ENCODE measurements at places on chromosomes 7 and 10.

- no peak for DNase-seq
These were observed 62.7 kb upstream of the ZPBP start for GRCh38 chr7:50155755-50156154.

GRCh38 chr10:89463846-89464537, 49.6 kb downstream of the IFIT5 start:
- DNase-seq: no peak

DNA sequence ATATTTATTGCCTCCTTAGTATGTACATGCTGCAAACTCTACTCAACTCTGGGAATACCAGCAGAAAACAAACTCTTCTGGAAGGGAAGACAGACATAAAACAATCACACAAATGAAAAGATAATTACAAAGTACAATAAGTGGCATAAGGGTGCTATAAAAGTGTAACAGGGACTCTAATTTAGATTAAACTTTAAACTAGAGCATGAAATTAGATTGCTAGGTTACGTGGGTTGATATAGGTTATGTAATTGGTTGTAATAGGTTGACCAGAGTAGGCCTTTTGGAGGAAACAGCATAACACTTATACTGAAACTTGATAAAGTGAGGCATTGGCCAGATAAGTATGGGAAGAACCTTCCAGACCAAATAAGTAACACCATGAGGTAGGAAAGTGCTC, 26.2 kb upstream of the DKK1 start:
- DNase-seq: no peak

DNA sequence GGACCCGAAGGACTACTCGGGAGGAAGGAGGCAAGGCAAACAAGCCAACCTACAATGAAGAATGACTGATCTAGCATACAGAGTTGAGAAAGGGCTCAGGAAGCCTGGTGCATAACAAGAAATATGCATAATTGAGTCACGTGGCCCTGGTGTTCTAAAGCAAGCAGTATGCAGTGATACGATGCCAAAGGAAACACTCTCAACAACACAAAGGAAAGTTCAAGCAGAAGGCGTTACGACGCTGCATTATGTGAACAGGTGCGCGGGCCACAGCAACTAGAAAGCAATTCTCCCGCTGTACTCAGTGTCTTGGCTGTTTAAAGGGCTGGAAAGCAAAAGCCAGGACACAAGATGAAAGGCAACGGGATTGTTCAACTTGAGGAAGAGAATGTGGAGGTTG, 100.8 kb downstream of the PRTFDC1 start:
- peak; percentile 27 for DNase-seq

DNA sequence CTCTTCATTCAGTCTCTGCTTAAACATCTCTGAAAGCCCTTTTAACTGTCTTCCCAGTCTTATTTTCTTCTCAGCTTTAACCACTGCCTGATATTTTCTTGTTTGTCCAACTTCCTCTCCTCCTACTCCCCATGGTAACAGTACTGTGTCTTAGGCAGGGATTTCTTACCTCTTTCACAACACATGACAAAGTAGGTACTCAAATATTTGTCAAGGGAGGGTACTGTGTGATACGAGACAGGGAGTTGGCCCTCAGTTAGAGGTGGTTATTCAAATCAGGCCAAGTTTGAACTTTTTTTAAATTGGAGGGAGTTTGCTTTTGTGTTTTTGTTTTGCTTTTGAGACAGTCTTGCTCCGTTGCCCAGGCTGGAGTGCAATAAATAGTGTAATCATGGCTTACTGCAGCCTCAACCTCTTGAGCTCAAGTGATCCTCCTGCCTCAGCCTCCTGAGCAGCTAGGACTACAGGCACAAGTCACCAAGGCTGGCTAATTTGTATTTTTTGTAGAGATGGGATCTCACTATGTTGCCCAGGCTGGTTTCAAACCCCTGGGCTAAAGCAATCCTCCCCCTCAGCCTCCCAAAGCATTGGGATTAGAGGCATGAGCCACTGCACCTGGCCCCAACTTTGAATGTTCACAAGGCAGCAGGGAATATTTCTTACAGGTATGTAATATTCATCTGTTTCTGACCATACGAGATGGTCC, 2.5 kb upstream of the KPNA7 start:
- DNase-seq: no peak

DNA sequence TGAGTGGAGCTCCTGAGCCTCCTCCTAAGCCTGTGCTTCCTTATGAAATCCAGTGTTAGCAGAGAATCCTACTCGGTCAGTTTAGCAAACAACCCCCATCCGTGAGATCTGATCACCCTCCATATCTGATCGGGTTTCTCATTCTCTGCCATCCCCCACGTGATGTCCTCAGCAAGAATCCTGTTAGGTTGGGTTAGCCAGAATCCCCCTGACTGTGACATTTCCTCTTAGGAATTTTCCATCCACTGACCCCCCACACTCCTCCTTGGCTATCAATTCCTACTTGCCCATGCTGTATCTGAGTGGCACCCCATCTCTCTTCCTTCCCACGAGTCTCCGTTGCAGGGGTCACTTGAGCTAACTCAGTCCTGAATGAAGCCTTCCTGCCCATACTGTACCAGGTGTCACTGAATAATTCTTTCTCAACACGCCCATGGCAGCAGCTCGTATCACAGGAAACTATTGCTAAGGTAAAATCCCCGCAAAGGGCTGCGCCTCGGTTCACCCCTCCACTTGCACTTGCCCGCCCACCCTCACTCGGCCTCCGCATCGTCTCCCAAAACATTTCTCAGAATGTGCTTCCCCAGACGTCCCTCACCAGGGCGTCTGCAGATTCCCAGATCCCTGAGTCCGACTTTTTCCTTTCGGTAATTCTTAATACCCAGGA, 44.1 kb downstream of the MYOF start:
- DNase-seq: peak; percentile 87

DNA sequence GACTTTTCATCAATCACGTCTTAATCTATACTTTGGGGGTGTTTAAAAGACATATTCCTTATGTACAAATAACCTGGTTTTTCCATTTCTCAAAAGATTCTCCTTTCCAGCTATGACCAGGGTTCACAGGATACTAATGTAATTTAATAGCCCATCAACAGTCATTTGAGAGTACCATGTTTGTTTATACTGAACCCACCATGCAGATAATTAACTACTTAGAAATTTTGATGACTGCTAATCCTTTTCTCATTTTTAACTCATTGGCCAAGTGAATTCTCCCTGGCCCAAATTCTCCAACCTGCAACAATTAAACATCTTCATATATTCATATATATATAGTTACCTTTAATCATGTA, 28.8 kb upstream of the KMT2E start:
- DNase-seq: no peak

DNA sequence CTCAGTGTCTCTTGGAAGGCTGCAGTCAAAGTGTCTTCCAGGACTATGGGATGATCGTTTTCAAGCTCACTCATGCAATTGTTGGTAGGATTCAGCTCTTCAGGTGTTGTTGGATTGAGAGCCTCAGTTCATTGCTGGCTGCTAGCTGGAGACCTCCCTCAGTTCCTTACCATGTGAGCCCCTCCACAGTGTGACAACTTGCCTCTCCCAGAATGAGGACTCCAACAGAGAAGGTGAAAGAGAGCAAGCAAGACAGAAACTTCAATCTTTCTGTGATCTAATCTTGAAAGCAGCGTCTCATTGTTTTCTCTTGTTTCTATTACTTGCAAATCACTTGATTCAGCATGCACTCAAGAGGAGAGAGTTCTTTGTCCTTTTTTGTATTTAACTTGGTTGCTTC, 22.5 kb downstream of the MGAM start:
- DNase-seq: no peak

GRCh38 chr7:51310131-51310583, 6.5 kb downstream of the COBL start:
- no peak for DNase-seq

DNA sequence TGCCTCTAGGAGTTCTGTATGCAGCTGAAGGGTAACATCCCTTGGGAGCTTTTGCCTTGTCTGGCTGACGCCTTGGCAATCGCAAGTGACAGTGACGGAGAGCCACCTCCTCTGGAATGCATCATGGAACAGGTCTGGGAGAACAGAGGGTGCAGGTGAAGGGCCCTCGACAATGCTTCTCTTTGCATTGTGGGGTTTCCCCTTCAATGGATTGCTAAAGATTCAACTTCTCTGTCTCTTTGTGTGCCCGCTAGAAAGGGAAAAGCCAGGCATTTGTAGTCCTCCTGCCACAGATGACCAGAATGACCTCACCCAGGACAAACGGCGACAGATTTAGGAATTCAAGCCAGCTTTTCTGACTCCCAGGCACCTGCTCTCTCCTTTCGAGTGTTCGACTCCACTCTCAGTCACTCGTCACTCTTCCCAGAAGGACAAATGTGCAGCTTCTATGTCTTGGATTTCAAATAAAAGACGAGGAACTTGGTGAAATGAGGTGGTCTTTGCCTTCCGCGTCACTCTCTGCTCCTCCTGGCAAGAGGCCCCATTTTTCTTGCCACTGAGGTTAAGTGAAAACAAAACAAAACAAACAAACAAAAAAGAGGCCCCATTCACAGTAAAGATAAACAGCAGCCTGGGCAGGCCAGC, 26.1 kb downstream of the IL2RA start:
- DNase-seq: no peak

DNA sequence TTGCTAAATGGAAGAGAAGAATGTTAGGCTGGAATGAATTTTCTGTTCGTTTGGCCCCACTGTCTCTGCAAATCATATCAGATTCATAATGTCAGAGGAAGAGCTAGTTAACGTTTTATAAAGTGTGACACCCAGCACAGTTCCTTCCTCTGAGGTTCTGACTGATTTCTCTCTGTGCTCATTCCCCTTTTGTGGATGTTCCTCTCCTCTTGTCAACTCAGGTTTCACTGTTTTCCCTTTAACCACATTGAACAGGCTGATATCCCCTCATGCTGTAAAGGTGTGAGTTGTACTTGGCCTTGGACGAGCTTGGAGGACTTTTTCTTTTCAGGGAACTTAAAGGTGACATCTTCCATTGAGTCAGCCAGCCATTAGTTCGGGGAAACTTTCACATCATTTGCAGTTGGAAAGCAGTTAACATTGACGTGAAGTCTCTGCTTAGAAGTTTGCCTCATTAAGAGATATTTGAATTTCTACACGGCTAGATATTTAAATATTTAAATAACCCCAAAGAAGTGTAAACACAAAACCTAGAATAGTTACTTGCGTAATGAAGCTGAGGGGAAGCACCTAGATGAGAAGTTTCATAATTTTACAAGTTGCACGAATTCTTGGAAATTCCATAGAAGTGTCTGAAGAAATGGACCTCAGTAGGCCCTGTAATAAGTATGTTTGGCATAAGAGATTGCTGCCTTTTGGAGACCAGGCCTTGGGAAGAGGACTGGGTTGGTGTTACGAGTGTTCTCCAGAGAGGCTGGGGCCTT, 101.5 kb upstream of the EGR2 start:
- DNase-seq: no peak

DNA sequence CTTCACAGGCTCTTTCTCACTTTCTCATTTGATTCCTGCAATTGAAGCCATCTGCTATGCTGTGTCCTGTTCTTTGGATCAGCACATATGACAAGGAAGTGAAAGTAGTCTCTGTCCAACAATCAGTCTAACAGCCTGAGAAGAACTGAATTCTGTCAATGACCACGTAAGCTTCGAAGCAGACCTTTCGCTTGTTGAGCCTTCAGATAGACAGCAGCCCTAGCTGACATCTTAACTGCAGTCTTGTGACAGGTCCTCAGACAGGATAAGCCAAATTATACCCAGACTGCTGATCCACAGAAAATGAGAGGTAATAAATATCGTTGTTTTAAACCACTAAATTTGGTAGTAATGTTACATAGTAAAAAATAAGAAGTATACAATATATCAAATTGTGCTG, 691.0 kb upstream of the LRRTM3 start:
- no peak for DNase-seq

GRCh38 chr7:134355927-134356326, 39.2 kb upstream of the SLC35B4 start:
- DNase-seq: no peak
